Globus pallidus (tissue), 1 donor: ENCODE measurements at places on chromosomes 5 and 9.

- DNase-seq, result no peak
These were observed 159.3 kb downstream of the NR3C1 start for GRCh38 chr5:143244000-143244736.

DNA sequence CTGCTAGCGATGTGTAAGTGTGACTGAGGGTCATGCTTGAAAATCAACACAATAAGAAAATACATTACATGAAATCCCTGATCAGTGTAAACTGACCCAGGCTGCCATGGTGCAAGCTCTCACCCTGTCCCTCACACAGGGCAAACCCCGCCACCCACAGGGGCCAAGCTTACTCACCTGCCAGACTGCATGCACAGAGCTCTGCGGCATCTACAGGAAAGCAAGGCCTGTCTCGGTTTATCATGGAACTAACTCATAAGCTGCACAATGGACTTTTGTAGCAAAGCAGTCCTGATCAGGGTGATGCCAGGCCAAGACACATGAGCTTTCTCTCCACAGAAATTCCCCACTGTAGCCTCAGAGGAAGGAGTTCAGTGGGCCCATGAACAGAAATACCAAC is 9.7 kb downstream of the IPPK start:
- peak; percentile 68 for DNase-seq

DNA sequence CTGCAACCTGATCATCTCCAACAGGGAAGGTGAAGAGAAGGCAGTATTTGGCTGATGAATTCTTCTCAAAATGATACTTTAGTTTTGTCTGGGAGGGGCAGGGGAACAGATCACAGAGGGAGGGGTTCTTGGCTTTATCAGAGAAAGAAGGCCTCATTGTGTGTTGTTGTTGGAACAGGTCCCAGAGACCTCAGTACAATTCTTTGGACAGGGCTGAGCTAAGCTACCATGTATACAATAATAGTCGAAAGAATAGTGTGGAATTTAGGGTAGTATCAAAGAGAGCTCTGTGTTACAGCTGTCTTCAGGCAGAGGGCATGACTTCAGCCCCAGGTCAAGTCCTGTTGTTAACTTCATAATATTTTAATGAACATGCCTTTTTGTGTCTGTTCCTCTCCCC is 39.9 kb downstream of the ARHGAP26 start:
- peak; percentile 33 for DNase-seq

GRCh38 chr5:36367524-36367923 is 65.8 kb upstream of the RANBP3L start:
- DNase-seq, result no peak

DNA sequence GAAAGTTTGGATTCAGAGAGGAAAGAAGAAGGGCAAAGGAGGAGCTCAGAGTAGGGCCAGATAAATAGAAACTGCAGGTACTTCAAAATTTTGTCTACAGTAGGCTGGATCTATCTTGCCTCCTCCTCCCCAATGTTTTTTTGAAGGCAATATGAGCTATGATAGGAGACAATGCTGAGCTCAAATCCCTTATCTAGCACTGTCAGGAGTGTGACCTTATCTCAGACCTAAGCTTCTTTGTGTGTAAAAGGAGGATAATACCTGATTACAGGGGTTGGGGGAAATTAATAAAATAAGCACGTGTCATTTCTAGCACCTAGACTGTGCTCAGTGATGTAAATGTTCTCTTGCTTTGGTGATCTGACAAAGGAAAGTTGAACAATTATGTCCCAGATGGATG is 137.8 kb upstream of the CD180 start:
- DNase-seq, result no peak

GRCh38 chr9:71025728-71026127 is 95.7 kb downstream of the TRPM3 start:
- DNase-seq, result no peak

DNA sequence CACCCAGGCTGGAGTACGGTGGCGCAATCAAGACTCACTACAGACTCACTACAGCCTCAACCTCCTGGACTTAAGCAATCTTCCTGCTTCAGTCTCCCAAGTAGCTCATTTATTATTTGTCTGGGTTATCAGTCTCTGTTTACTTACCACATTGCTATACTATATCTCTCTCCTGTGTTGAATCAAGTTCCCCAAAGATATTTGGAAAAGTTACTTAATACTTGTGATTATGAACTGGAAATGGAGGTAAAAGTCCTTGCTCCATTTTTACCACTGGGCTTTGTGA is 55.6 kb downstream of the ANGPTL2 start:
- DNase-seq, result no peak

GRCh38 chr5:116451066-116451465 is 123.6 kb downstream of the SEMA6A start:
- no peak for DNase-seq

DNA sequence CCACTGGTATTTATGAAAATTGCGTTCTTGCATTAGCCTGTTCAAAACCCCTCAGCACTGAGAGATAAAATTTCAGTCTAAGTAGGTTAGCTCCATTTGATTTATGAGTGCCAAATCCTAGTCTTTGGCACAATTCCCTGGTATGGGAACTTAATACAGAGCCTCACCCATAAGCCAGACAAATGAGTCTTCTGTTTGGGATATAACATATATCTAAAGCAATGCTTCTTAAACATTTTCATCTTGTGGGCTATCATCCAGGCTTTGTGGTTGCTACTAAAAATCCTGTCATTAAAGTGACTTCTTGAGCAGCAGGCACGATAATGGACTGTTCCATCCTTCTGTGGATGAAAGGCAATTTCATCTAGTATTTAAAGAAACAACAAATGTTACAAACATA is 419.5 kb upstream of the ACTBL2 start:
- DNase-seq, result no peak

DNA sequence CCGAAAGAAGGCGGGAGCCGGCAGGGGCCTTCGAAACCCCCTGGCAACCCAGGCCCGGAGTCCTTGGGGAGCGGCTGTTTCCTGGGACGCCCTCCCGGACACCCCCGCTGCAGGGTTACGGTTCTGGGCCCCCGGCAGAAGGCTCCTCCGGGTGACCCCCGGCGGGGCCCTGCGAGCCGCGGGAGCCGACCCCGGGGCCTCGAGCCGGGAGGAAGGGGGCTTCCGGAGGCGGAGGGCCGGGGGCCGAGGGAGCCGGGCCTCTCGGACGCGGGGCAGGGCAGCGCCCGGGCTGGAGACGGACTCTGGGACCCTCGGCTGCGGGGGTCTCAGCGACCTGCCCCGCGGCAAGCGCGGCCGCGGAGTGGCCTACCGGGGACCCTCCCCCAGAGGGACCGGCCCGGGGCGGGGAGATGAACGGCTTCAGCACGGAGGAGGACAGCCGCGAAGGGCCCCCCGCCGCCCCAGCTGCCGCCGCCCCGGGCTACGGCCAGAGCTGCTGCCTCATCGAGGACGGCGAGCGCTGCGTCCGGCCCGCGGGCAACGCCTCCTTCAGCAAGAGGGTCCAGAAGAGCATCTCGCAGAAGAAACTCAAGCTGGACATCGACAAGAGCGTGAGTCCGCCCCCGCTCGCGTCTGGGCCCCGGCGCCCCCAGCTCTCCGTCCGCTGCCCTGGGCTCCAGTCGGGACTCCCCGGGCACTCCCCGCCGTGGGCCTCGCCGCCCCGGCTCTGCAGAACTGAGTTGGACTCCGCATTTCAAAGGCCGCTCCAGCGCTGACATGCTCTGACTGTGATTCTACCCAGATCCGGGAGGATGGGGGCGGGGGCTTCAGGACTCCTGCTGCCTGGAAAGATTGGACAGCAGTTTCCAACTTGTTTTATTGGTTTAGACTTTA is 645 bp downstream of the SAP30L start:
- peak; percentile 46 for DNase-seq

- no peak for DNase-seq
These were observed 191.8 kb upstream of the SMC2 start for GRCh38 chr9:103902263-103902662.
